ENCODE measurements at places on chromosomes 7 and 10. TPM values are rescaled to one million over a fixed set of nuclear protein-coding genes. Genes with fewer than 3 reads are reported as not detected.

The CBX3 gene
- 275 TPM for total RNA-seq

GRCh38 chr10:115932099-115932498, 340.9 kb downstream of the GFRA1 start:
- DNase-seq: no peak

The STEAP4 gene
- total RNA-seq: 0.48 TPM

DNA sequence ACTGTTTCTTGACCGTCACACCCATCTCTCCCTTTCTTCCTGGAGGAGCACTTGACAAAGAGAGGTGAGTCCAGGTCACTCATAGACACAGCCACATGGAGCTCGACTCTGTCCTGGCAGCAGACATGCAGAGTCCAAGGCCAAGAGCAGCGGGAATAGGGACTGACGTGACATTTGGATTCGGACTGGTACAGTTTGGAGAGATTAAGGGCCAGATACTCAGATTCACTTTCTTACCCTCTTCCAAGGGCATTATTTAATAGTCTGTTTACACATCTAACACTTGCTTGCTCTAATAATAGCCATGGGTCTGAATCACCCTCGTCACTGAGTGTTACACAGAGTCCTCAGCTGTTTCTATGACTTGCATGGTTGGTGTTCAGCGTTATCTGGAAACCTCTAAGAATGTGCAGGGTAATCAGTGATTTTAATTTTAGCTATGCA, 39.2 kb upstream of the OTUD1 start:
- no peak for DNase-seq

GRCh38 chr7:86929293-86930109, 130.0 kb downstream of the ELAPOR2 start:
- DNase-seq: no peak

The NRAP gene
- total RNA-seq: not detected

The DOCK1 gene
- total RNA-seq: 0.59 TPM

DNA sequence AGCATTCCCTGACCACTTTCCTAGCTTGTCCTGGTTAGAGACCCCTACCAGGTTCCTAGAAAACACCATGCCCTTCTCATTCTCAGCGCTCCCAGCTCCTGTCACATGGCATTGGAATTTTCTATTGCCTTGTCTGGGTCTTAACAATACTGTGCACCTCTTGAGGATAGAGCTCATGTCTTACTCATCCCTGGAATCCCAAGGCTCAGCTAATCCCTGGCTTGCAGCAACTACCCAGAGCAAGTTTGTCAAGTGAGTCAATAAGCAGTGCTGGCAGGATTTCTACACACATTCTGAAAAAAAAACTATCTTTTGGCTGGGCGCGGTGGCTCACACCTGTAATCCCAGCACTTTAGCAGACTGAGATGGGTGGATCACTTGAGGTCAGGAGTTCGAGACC, 11.7 kb upstream of the PRDX3 start:
- DNase-seq: no peak

DNA sequence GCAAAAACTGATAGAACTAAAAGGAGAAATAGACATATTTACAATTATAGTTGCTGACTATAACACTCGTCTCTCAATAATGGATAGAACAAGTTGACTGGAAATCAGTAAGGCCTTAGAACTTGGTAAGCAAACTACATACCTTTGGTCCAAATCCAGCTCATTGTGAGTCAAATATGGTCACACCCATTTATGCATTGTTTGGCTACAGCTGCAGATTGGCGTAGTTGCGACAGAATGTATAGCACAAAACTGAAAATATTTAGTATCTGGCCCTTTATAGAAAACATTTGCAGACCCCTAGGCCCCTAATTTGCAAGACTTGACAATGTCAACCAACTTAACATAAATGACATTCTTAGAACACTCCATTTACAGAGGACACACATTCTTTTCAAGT, 103.6 kb upstream of the EGR2 start:
- DNase-seq: no peak

DNA sequence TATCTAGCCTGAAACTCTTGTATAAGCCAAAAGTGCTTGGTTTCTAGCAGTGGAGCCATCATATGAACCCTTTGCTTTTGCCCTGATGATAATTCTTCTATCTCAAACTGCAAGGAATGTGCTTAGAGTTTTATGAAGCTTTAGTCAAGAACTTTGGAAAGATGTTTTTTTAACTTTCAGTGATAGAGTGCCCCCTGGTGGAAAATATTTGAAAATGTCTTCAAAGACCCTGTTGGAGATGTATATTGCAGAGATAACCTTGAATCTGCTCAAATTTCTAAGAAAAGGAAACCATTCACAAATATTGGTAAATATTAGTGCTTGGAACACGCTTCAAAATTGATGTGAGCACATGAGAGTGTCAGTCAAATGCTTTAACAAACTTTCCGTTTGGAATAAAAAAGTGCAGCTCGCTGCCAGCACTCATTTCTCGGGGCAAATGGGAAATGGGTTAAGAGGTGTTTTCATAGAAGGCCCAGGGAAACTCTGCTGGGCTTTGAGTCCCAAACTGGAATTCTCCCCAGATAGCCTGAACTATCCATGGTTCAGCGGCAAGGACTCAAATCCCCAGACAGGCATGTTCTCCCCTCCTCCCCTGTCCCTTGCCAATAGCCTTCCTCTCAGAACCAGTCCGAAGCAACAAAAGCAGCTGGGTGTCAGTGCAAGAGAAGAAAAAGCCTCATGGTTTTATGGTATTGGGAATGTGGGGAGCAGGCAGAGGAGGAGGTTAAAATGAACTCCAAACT, 129.3 kb downstream of the MYOF start:
- no peak for DNase-seq

The DLX6 gene
- total RNA-seq: not detected

The TLL2 gene
- total RNA-seq: 0.09 TPM

DNA sequence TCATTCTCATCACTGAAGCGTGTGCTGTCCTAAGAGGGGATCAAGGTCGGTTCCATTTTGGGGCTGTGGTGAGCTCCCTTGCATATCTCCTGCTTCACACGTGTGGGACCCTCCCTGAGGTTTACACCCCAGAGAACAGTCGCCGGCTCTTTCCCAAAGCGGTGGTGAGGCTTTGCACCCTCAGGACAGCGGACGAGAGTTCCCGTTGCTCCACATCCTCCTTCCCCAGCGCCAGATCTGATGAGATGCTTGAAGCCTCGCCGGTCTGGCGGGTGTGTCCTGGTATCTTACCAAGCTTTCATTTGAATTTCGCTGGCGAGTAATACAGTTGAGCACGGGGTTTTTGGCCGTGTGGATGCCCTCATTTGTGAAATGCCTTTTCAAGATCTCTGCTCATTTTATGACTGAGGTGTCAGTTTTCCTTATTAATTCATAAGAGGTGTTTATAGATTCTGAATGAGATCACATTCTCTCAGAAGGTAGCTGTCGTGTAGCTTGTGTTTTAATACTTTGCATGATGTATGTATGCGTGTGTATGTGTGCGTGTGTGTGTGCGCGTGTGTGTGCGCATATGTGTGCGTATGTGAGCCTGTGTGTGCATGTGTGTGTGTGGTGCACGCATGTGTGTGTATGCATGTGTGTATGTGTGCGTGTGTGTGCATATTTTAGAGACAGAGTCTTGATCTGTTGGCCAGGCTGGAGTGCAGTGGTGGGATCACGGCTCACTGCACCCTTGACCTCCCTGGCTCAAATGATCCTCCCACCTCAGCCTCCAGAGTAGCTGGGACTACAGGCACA, 30.7 kb downstream of the ELFN1 start:
- no peak for DNase-seq

The MIOS gene
- 29.8 TPM for total RNA-seq

DNA sequence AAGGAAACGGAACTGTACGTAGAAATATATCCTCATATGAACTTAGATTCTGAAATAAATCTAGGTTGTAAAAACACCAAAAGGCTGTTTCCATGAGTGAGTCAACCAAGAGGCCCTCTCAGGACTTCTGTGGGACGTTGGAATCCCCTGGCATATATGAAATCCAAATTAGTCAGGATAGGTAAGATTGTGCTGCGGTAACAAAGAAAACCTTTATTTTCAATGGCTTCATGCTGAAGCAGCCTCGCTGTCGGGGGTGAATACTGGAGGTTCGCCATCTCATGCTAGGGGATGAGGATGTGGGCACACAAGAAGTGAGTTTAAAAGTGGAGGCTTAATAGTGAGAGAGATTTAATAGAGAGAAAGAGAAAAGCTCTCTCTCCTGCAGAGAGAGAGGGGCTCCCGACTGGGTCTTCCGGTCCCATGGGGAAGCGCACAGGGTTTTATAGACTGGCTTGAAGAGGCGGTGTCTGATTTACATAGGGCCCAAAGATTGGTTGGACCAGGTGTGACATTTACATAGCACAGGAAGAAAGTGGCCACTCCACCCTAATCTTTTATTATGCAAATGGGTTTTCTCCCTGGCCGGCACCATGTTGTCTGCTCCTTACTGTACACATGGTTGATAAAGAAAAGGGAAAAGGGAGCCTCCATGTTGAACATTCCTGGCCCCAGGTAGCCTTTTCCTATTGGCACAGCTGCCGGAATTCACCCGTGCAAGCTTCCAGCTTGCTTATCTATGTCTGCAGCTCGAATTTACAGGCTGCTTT, 52.3 kb upstream of the SEPHS1 start:
- no peak for DNase-seq

The KCP gene
- not detected for total RNA-seq

DNA sequence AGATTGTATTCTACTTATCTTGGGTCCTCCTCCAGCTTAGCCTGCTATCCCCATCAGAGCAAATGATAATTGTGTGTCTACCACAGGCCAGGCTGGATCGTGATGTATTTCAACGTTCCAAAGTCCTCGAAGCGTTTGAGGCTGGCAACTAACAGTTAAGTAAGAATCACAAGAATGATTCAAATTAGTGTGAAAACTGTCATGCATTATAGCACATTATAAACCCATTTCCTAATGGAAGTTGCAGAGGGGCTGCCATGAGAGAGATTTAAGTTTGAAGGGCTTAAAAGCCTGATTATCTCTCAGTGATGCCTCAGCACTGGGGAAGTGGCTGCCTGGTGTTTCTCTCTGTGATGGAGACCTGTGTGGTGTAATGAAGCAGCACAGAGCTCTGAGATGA, 119.1 kb downstream of the FRMD4A start:
- no peak for DNase-seq
